NCI-H1092 treated with DMSO at 0.1 percent for 48 hours (cell line): ENCODE measurements at places on chromosomes 13 and 19.
A peak's percentile ranks its signal among the peaks of the same experiment; 100 is the strongest.

DNA sequence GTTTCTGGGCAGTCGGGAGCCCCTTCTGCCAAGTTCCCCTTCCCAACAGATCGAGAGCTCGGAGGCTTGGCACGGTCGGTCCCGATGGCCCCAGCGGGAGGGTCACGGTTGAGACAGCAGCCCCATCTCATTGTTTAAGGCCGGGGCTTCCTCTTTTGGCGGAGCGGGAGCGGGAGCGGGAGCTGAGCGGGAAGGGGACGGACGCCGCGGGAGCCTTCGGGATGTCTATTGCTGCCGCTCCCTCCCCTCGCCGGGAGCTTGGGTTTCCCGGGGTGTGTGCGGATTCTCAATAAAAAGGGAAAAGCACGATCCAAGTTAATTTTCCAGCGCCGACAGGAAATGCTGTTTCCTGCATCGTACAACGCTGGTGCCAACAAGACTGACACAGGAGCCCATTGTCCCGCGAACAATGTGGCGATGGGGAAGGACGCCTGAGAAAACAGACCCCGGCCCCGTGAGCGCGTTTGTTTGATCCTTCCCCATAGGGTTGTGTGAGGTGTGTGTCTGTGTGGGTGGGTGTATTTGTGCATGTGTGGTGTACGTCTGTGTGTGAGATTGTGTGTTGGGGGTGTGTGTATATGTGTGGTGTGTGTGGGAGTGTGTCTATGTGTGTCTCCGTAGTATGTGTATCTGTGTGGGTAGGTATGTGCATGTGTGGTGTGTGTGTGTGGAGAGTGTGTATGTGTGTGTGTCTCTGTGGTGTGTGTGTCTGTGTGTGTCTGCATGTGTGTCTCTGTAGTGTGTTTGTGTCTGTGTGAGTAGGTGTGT, 36.3 kb upstream of the FLT1 start:
- peak; percentile 7 for DNase-seq

- no peak for DNase-seq
Measured at GRCh38 chr13:67557118-67557517, 327.0 kb upstream of the PCDH9 start.

GRCh38 chr19:22882797-22883196, 50.7 kb downstream of the ZNF723 start:
- DNase-seq = no peak

- DNase-seq = peak; percentile 24
Measured at GRCh38 chr13:45209229-45209628, 8.4 kb upstream of the KCTD4 start.

- no peak for DNase-seq
Measured at GRCh38 chr19:21117041-21117907, 24.6 kb upstream of the ZNF431 start.

- DNase-seq = no peak
Measured at GRCh38 chr19:50500753-50501151, 10.2 kb downstream of the JOSD2 start.

GRCh38 chr13:113537909-113538688, 46.5 kb upstream of the TFDP1 start:
- DNase-seq = no peak

- no peak for DNase-seq
Measured at GRCh38 chr19:21460686-21461085, 44.7 kb upstream of the ZNF429 start.

GRCh38 chr13:59914556-59914955, 249.2 kb downstream of the DIAPH3 start:
- DNase-seq = no peak

GRCh38 chr13:104683789-104684188, 1617.6 kb upstream of the SLC10A2 start:
- no peak for DNase-seq

DNA sequence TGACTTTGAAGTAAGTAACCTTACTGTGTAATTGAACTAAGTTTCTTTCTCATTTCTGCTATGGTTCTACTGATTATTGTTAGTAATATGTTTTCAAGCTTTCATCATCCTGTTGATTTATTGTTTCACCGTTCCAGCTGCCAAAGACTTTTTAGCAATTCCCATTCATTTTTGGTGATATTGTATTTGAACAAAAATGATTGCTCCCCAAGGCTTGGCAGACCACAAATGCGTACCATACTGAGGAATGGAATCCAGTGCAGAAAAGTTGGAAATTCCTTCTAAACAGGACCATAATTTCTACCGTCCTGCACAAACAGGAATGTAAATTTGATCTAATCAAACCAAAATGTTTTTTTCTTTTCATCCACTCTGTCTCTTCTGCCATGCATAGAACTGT, 10.7 kb downstream of the EPSTI1 start:
- no peak for DNase-seq

DNA sequence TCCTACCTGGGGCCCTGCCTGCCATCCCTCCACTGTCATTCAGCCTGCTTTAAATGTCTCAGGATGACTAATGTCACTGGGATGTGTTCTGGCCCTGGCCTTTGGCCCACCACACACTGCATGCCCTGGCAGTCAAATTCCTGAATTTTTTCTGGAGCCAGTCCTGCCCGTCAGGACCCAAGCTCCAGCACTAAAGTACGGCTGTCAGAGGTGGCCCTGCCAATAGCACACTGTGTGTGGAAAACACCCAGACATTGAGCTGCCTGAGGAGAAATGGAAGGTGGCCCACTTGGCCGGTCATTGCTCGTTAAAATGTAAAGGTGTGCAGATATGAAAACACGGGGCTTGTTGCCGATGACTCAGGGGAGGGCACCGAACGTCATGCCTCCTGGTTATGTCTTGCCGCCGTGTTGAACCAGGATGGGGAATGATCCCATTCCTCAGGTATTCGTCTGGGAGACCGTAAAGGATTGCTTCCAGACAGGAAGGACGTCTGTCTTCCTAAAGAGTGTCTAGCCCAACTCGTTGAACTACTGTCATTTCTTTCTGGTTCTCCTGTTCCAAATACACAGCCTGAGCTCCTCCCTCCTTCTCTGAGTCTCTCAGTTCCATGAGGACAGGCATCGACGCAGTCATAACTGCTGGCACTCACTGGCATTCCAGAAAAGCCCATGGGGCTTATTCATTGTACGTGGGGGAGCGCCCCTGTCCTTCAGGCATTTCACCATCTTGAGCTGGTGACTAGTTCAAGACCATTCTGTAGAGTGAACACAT, 40.6 kb downstream of the COL4A2 start:
- DNase-seq = no peak
